Stromal cell of bone marrow (primary cell): ENCODE measurements at places on chromosomes 5 and 9.
A peak's percentile ranks its signal among the peaks of the same experiment; 100 is the strongest.

GRCh38 chr5:150660108-150660831, 781 bp upstream of the MYOZ3 start:
- no peak for DNase-seq

GRCh38 chr5:96661855-96662724, at the start of gene CAST:
CAST (plus strand) TSS chr5:96662376; CDS start chr5:96662423, 47 bp downstream.
- peak; percentile 94 for DNase-seq

DNA sequence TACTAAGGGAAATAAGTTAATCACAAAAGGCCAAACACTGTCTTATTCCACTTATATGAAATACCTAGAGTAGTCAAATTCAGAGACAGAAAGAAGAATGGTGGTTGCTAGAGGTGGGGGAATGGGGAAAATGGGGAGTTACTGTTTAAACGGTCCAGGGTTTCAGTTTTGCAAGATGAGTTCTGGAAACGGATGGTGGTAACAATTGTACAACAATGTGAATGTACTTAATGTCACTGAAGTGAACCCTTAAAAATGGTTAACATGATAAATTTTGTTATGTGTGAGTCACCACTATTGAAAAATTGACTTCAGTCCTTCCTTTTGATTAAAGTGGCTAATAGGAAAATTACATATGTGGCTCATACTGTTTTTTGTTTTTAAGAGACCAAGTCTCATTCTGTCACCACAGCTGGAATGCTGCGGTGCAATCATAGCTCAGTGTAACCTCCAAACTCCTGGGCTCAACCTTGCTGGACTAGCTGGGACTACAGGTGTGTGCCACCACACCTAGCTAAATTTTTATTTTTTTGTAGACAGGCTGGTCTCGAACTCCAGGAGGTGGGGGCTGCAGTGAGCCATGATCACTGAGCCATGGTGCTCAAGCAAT, 8.7 kb downstream of the UBQLN1 start:
- no peak for DNase-seq

GRCh38 chr9:131140112-131140511, 14.7 kb downstream of the NUP214 start:
- DNase-seq = no peak

GRCh38 chr9:114757984-114758383, 47.9 kb downstream of the TNFSF15 start:
- no peak for DNase-seq
